Stimulated activated CD8-positive, alpha-beta memory T cell treated with anti-CD3 and anti-CD28 coated beads, Interleukin-4, amount 100 ng/mL, for 48 hours (primary cell): ENCODE measurements at places on chromosomes 13 and 19.

- no peak for DNase-seq
Observed at GRCh38 chr19:30255791-30256495, 116.2 kb upstream of the ZNF536 start.

- DNase-seq = no peak
Observed at GRCh38 chr13:100546713-100547405, 41.7 kb downstream of the GGACT start.

DNA sequence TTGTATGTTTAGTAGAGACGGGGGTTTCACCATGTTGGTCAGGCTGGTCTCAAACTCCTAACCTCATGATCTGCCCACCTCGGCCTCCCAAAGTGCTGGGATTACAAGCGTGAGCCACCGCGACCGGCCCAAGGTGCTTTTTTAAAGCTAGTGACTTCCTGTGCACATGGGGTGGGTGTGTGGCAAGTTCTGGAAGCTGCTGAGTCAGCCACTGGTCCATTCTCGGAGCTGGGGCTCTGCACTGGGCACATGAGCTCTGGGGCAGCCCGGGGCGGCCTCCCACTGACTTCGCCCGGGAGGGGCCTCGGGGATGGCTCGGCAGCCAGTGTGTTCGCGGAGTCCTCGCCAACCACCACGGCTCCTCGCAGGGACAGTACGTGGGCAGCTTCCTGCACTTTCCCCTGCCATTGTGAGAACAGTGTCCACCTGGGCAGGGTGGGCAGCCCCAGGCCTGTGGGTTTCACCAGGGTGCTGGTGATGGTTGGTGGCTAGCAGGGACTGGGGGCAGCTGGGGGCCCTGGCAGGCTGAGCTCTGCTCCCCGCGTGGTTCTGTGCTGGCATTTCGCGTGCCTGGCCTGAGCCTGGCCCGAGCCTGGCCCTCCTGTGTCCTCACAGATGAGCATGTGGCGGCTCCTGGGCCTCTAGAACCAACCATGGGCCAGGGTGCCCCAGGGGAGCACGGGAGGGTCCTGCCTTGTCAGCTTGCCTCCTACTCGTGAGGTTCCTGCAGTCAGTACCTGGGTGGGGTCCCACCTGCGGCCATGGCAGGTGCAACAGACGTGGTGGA, 12.2 kb downstream of the CBARP start:
- DNase-seq = no peak

GRCh38 chr19:44202470-44202869, 9.9 kb upstream of the ZNF227 start:
- DNase-seq = no peak

DNA sequence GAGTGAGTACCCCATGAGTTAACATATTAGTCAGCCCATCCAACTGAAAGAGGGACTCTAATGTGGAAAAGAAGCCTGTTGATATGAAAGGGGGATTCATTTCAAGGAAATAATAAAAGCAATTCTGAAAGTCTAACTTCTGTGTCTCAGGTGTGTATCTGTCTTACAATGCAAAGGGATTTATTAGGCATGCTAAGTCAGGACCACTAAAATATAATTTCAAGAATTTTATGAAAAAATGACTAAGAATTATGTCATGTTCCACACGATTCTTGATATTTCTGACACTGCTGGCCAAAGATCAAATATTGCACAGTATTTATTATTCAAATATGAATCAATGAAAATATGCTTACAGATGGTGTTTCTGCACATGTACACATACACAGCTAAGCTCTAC, 130.8 kb downstream of the KLF12 start:
- DNase-seq = no peak

- no peak for DNase-seq
Observed at GRCh38 chr13:51697181-51697580, 106.8 kb downstream of the DHRS12 start.

GRCh38 chr19:5247957-5248705, 92.5 kb downstream of the PTPRS start:
- DNase-seq = no peak

DNA sequence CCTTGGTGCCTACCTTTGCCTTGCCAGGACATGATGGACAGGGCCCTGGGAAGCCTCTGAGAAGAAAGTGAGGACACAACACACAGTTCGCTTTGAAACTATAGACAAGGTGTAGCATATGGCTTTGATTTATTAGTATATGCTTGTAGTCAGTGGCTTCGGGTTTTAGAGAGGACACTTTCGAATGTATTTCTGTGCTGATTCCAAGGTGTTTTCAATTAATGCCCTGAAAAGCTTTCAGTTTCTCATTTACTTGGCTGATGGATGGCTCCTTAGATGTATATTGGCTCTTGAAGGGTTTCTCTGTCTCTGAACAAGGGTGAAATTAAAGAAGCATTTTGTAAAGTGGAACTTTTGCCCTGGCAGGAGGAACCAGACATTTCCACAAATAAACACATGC, 106.9 kb downstream of the POSTN start:
- DNase-seq = no peak

DNA sequence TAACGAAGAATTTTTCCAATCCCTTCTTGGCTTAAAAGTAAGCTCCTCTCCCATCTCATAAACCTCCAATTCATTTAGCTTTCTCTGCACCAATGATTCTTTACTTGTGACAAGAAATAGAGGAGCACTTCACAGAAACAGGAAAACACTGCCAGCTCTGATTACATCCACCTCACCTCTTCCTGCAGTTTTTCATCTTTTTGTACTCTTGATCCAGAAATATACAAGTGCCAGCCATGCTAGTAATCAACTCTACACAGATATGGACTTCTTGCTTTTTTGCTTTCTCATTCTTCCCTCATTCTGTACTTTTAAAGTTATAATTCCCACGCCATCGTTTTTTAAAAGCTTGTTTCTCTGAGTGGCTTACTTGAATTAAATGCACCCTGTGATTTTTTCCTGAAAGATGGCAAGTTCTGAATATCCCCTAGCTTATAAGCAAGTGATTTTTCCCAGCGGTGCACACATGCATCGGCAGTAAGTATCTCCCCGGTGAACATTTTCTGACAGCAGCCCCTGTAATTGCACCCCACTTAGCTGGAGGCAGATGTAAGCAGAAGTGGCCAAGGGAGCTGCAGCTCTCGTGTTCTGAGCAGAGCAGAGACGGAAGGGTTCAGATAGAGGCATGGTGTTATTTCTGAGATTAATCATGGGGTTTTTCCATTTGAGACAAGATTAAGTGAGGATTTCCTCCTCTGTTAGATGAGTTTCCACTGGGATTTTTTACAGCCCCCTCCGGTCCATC, 340.7 kb downstream of the SLC7A1 start:
- no peak for DNase-seq

GRCh38 chr13:88648598-88649373, 977.6 kb downstream of the SLITRK5 start:
- no peak for DNase-seq

DNA sequence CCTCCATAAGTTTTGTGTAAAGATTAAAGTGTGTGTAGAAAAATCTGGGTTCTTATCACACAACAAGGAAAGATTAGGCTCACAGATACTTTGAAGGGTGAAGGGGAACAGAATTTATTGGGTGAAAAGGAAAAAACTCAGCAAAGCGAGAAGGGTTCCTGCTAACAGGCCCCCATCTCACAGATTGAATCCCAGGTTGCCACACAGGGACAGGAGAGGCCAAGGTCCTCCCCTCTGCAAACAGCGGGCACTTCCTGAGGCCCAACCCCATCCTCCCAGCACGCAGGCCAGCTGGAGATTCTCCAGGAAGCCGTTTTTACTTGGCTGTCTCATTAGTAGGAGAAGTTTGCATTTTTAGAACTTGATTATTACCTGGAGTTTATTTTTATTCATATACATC, 15.2 kb upstream of the ERCC5 start:
- no peak for DNase-seq

DNA sequence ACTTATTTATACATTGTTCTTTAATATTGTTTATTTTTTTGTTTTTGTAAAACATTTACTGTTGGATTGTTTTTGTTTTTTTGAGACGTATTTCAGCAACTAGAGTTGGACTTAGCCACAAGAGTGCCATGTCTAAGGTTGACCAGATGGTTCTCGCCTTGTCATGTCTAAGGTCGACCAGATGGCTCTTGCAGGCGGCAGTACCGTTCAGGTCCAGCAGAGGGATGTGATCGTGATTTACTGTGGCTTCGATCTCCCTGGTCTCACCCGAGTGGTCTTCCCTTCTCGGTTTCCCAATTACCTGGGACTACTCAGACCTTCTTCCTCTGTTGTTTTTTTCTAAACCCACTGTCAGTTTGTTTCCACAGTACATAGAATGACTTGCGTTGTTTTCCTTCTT, 1438.6 kb downstream of the UQCRFS1 start:
- peak; percentile 32 for DNase-seq

DNA sequence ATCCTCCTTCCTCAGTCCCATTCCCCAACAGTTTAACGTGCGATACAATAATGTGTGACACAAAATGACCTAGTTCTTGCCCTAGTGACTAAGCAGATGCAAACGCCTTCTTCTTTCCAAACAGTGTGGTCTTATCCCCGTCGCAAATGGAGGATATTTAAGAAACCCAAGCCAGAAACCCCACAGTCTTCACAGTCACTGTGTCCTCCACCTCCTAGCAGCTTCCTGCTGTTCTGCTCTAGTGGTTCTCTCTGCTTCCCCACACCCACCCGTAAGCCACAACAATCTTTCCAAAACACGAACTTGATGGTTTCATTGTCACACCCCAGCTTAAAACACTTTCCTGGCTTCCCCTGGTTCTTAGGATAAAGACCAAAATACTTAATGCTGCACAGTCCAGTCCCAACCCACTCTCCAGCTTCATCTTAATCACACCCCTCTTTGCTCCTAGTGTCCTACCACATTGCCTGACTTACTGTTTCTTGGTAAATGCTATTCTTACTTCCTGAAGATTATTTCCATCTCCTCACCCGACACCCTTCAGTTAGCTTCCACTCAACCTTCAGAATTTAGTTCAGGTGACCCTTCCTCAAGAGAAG, 32.3 kb downstream of the ITM2B start:
- peak; percentile 48 for DNase-seq

DNA sequence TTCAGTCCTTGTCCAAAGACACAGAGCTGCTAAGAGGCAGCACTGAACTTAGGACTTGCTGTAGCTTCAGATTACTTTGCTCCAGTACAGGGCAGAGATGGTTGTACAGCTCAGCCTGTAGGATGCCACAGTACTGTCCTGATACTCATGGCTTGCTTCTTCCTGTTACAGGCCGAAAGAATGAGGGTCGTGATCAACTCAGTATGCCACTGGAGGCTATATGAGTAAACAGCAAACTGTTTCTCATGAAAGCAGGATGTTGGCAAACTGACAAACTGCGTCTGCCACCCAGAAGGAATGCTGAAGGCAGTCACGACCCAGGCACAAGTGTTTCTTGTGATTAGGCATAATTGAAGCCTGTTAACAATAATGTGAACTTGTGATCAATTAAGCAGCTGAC, 2.8 kb downstream of the ZNF749 start:
- DNase-seq = no peak

DNA sequence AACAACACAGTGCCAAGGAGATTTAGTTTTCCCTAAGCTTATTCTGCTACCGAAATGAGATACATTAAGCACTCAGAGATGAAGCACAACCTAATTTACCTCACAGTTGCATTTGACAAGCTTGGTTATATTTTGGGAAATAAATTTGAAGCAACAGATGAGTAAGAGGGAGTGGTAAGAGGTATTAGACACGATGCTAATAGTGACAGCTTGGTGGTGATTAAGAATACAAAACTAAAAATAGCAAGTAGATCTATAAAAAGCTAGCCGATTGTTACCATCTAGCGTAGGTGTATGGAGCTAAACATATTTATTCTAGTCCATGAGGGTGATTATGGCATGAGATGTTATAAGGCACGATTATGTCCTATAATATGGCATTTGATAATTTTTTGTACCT, 208.5 kb downstream of the PCCA start:
- no peak for DNase-seq

DNA sequence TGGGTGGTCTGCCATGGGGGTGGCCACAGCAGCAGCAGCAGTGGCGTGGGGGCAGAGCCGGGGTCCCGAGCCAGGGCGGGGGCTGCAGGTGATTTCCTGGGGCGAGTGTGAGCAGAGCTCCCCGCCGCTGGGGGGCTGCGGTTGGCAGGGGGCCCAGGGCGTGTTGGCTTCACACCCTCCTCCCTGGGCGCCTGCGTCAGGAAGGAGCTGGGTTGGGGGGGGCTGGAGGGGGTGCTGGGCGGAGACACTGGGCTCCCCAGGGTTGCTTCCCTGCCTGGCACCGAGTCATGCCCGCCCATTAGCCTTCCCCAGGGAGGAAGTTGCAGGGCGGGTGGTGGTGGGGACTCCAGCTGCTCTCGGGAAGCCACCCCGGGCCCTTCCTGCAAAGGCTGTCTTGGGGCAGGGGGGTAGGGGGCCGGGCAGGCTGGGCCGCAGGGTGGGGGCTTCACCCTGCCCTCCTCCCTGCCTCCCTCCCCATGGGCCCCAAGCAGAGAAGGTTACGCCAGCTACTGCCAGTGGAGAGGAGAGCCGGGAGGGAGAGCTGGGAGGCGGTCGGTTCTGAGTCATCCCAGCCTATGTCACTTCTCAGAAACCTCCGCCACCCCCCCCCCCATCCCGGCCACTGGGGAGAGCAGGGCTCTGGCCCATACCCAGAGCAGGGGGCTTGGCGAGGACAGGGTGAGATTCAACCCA, 4.6 kb downstream of the MIDN start:
- peak; percentile 84 for DNase-seq

DNA sequence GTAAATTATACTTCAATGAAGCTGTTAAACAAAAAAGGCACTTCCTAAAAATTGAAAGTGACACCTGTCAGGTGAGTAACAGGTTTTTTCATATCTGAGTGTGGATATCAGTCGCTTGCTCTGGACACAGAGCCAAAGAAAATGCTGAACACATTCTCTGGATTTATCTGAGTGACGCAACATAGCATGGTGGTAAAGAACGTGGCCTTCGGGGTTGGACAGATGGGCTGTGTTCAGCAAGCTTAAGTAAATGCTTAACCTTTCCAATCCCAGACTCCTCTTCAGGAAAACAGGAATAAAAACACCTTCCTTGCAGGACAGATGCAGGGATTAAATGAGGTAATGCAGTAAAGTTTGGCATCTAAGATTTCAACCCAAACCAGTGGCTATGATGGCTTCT, 132.0 kb downstream of the FOXO1 start:
- no peak for DNase-seq

- DNase-seq = no peak
Observed at GRCh38 chr13:44257796-44258195, 115.8 kb upstream of the SERP2 start.

DNA sequence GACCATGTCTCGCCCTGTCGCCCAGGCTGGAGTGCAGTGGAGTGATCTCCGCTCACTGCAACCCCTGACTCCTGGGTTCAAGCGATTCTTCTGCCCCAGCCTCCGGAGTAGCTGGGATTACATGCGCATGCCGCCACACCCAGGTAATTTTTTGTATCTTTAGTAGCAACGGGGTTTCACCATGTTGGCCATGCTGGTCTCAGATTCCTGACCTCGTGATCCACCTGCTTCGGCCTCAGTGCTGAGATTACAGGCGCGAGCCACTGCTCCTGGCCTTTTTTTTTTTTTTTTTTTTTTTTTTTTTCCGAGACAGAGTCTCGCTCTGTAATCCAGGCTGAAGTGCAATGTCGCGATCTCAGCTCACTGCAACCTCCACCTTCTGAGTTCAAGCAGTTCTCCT, 4.9 kb upstream of the KEAP1 start:
- no peak for DNase-seq
